ENCODE measurements at places on chromosomes 2 and 18. TPM values are rescaled to one million over a fixed set of nuclear protein-coding genes. Genes with fewer than 3 reads are reported as not detected.

- no peaks in the 10 kb centered on the region for H3K27me3 ChIP-seq
- DNase-seq: peak; percentile 65
- peak within 1 kb of the TSS; percentile 89 for H3K27ac ChIP-seq
- peaks cover 7% of the 10 kb centered on the region for H3K4me1 ChIP-seq
- H3K36me3 ChIP-seq: no peaks in the 10 kb centered on the region
- H3K4me3 ChIP-seq: peak within 1 kb of the TSS; percentile 54
These were observed at the start of gene CYP27A1 for GRCh38 chr2:218781691-218782527. CYP27A1 (plus strand) TSS chr2:218782147; CDS start chr2:218782183, 36 bp downstream.

DNA sequence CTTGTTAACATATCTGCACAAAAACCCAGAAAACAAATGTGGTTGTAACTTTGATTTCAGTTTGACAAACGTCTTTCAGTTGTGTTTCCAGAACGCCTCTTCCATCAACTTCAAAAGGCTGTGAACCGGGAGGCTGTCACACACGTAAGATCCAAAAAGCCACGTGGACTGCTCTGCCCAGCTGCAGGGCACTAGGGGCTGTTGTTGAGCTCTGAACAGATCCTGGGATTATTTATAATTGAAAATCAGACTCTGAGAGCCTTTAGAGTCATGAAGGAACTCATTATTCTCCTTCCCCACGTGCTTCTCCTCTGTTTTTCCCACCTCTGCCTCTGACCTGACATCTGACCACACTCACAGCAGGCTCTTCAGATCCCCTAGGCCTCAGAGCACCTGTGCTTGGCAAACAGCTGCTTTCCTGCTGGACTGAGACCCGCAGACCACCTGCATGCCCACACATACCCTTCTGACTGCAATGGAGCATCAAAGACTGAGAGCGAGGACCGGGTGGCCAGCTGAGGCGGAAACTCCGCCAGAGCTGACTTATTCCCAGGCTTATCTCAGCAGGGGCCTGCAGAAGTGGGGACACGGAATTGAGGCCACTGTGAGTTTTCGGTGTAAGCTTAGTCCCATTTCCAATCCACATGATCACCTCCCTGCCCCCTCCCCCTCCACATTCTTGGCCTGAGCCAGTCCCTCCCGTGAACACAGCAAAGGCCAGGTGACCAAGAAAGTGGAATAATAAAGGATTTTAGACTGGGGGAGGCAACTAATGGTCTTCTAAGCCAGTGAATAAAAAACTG is 114.8 kb downstream of the ATL2 start:
- no peak overlapping the region for H3K4me3 ChIP-seq
- no peaks in the 10 kb centered on the region for H3K4me1 ChIP-seq
- H3K36me3 ChIP-seq: no peaks in the 10 kb centered on the region
- DNase-seq: no peak
- no peaks in the 10 kb centered on the region for H3K27me3 ChIP-seq

DNA sequence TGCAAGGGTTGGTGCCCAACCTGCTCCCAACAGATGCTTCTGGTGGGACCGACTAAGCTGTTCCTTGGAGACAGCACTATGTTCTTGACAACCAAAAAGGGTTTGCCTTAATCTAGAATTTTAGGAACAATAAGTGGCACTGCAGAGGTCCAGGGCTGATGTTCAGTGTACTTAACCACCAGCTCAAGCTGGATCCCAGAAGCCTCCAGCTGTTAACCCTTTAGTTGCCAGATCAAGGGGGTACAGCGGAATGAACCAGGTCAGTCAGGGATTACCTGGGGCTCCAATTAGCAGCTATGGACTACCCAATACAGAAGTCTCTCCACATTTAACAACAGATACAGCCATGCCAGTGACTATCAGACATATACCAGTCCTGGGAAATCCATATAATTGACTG is 3.5 kb downstream of the GPR75 start:
- H3K27ac ChIP-seq: no peak overlapping the region
- no peaks in the 10 kb centered on the region for H3K27me3 ChIP-seq
- H3K4me3 ChIP-seq: no peak overlapping the region

DNA sequence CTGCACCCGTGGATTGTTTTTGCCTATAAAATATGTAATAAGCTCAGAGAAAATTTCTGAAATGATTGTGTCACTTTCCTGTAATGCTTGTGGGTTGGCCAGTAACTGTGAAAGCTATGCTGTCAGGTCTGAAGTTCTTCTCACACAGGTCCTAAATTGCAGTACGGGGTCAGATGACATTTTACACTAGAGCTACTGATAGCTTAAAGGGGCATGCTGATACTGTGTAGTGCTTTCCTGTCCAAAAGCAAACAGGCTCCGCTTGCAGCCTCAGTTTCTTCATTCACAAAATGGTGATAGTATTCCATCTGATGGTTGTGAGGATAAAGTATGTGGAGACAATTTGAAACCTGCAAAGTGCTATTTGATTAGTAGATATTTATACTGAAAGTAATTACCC is 7.6 kb upstream of the FARSB start:
- no peaks in the 10 kb centered on the region for H3K36me3 ChIP-seq
- H3K27ac ChIP-seq: no peak overlapping the region
- no peaks in the 10 kb centered on the region for H3K27me3 ChIP-seq
- no peak for DNase-seq

- H3K27me3 ChIP-seq: no peaks in the 10 kb centered on the region
- no peaks in the 10 kb centered on the region for H3K36me3 ChIP-seq
- no peak overlapping the region for H3K27ac ChIP-seq
- no peaks in the 10 kb centered on the region for H3K4me1 ChIP-seq
These were observed 234.3 kb upstream of the NCKAP5 start for GRCh38 chr2:133802409-133803039.

ZNF804A gene
- total RNA-seq: 0.52 TPM

DNA sequence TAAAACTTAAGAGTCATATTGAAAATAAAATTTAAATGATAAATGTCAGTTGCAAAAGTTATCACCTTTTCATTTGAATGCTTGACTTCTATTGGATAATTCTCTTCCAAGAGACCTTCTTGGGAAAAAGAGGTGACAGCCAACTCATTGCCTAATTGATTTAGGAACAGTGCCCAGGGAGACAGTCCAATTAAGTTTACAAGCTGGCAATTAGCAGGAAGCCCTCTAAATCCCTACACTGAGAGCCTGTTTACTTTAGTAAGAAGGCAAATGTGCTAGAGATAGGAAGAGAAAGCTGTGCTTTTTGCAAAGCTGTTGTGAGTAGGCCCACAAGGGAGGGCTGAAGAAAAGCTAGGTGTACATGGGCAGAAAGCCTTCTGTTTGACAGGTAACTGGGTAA is 189.1 kb downstream of the WDPCP start:
- no peak overlapping the region for H3K4me3 ChIP-seq
- no peak overlapping the region for H3K27ac ChIP-seq
- no peak for DNase-seq
- H3K27me3 ChIP-seq: no peaks in the 10 kb centered on the region
- H3K4me1 ChIP-seq: no peaks in the 10 kb centered on the region

- H3K4me1 ChIP-seq: peaks cover 6% of the 10 kb centered on the region
- no peaks in the 10 kb centered on the region for H3K27me3 ChIP-seq
- no peak overlapping the region for H3K27ac ChIP-seq
These were observed 49.3 kb downstream of the UXS1 start for GRCh38 chr2:106144621-106145331.

GRCh38 chr2:145638675-145639074 is 1118.8 kb upstream of the ZEB2 start:
- no peaks in the 10 kb centered on the region for H3K36me3 ChIP-seq
- no peaks in the 10 kb centered on the region for H3K27me3 ChIP-seq
- no peak overlapping the region for H3K4me3 ChIP-seq
- H3K27ac ChIP-seq: no peak overlapping the region
- no peaks in the 10 kb centered on the region for H3K4me1 ChIP-seq

- H3K27ac ChIP-seq: no peak overlapping the region
- DNase-seq: no peak
- peaks cover 9% of the 10 kb centered on the region for H3K4me1 ChIP-seq
- no peaks in the 10 kb centered on the region for H3K36me3 ChIP-seq
These were observed 62.1 kb downstream of the HNMT start for GRCh38 chr2:138026111-138027020.

GRCh38 chr18:53817976-53818950 is 406.2 kb downstream of the MBD2 start:
- DNase-seq: no peak
- no peaks in the 10 kb centered on the region for H3K4me1 ChIP-seq
- no peaks in the 10 kb centered on the region for H3K36me3 ChIP-seq

GRCh38 chr2:20584399-20585358 is 66.2 kb downstream of the HS1BP3 start:
- no peaks in the 10 kb centered on the region for H3K36me3 ChIP-seq
- H3K27me3 ChIP-seq: no peaks in the 10 kb centered on the region
- DNase-seq: peak; percentile 83
- no peak overlapping the region for H3K27ac ChIP-seq
- peaks cover 16% of the 10 kb centered on the region for H3K4me1 ChIP-seq

DNA sequence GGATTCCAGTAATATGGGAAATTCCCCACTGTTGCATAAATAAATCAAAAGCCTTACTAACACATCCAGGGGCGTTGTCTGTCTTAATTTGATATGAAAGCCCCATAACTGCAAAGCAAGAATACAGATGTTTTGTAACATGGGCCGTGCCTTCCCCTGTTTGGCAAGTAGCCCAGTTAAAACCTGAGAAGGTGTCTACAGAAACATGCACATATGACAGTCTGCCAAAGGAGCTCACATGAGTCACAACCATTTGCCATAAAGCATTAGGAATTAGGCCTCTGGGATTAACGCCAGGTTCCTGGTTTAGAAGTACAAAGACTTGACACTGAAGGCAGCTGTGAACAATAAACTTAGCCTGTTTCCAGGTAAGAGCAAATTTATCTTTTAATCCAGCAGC is 43.1 kb upstream of the LONRF2 start:
- H3K36me3 ChIP-seq: no peaks in the 10 kb centered on the region
- no peak for DNase-seq
- no peaks in the 10 kb centered on the region for H3K27me3 ChIP-seq

DNA sequence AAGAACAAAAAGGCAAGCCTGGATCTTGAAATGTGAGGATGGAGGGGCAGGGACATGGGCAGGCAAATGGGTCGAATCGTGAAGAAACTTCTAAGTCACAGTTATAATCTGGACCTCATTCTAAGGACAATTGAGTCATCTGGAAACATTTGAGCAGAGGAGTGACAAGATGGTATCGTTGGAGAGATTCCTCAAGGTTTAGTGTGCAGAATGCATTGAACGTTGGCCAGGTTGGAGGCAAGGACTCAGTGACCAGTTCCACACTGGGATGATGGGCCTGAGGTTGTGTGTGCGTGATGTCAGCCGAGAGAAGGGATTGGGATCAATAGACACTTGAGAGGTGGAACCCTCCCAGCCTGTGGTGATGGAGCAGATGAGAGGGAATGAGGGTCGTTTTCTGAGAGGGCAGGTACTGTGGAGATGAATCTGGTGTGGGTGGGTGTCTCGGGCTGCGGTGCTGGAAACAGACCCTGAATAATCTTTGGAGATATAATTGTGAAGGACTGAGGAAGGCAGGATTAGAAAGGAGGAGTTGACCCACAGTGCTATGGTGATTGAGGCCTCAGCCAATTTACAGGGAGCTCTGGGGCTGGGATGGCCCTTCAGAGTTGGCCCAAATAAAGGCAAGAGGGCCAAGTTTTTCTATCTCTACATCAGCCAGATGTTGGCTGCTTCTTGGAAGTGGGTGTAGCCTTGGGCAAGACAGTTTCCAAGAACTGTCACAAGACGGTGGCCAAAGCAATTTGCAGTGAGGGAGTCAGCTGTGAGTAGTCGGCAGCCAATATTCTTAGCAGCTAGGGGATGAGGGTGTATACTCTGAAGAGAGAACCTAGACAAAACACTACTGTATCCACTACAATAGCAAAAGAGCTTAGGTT is 5.8 kb upstream of the ZNF532 start:
- H3K27ac ChIP-seq: no peak overlapping the region
- no peak overlapping the region for H3K4me3 ChIP-seq
- H3K27me3 ChIP-seq: no peaks in the 10 kb centered on the region
- peak; percentile 84 for DNase-seq
- H3K4me1 ChIP-seq: peaks cover 44% of the 10 kb centered on the region

DNA sequence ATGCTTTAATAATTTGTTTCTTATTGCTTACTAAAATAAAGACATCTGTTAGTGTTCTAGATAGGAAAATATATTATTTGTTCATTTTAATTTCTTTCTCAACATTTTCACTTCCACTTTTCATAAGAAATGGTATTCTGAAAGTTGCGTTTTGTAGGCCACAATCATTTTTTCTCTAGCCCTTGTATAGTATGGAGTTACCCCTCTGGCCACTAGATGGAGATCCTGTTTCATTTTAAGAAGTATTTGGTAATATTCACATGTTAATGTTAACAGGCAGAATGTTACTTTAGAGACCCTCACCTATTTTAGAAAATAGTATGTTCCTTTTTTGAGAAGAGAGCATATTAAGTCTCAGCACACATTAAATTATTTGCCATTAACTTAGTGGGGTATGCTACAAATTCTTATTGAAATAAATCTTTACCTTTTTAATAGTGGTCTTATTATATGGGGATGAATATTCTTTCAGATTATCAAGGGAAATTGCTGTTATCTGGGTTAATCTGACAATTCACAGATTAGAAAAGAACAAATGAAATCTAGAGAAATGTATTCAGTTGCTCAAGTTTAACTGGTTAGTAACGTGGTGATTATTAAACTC is 73.9 kb upstream of the TTC27 start:
- H3K27ac ChIP-seq: no peak overlapping the region
- H3K27me3 ChIP-seq: no peaks in the 10 kb centered on the region
- no peaks in the 10 kb centered on the region for H3K4me1 ChIP-seq
- peak; percentile 71 for DNase-seq
- no peak overlapping the region for H3K4me3 ChIP-seq

KCNE4 gene
- total RNA-seq: 1.2 TPM

DNA sequence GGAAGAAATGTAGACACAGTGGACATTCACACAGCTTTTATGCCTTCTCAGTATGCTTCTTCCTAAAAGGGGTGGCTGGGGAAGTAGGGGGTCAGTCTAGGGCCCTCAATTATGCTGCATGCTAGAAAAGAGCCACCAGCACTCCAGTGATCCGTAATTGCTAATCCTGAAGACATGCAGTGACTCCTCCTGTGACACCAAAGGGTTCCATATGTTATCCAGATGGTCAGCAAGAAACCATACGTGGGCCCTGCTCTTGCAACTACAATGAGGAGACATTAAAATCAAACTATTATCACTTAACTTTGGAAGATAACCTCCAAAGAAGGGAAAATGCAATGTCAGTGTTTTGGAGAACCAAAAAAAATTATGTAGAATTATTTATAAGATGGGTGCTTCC is 143.4 kb upstream of the LYPD1 start:
- H3K27ac ChIP-seq: no peak overlapping the region
- DNase-seq: no peak
- H3K27me3 ChIP-seq: no peaks in the 10 kb centered on the region
- no peak overlapping the region for H3K4me3 ChIP-seq
- H3K4me1 ChIP-seq: no peaks in the 10 kb centered on the region
- no peaks in the 10 kb centered on the region for H3K36me3 ChIP-seq

POTEE gene
- 0.37 TPM for total RNA-seq

GRCh38 chr2:180980943-180981911 is 822 bp downstream of the UBE2E3 start:
- H3K36me3 ChIP-seq: peaks cover 7% of the 10 kb centered on the region
- peaks cover 2% of the 10 kb centered on the region for H3K4me1 ChIP-seq
- H3K27ac ChIP-seq: peak overlapping the region; percentile 94
- no peaks in the 10 kb centered on the region for H3K27me3 ChIP-seq
- H3K4me3 ChIP-seq: peak overlapping the region; percentile 62

ACSL3 gene
- total RNA-seq: 67.5 TPM

- no peak overlapping the region for H3K4me3 ChIP-seq
- no peaks in the 10 kb centered on the region for H3K4me1 ChIP-seq
- H3K27me3 ChIP-seq: no peaks in the 10 kb centered on the region
These were observed 17.9 kb upstream of the DSG3 start for GRCh38 chr18:31429623-31430022.

LYPD6B gene
- 3.2 TPM for total RNA-seq
